ENCODE measurements at places on chromosomes 1 and 21. TPM values are rescaled to one million over a fixed set of nuclear protein-coding genes. Genes with fewer than 3 reads are reported as not detected.

Gene HSD3B2
- not detected for total RNA-seq

Gene KIF2C
- 4.7 TPM for total RNA-seq

Gene LDLRAD1
- not detected for total RNA-seq

Gene CD247
- 0.52 TPM for total RNA-seq

Gene CCDC181
- total RNA-seq, result 0.52 TPM

Gene SPRR2B
- total RNA-seq, result not detected

Gene CXADR
- 0.52 TPM for total RNA-seq

Gene KRTAP12-3
- total RNA-seq, result not detected

Gene FABP3
- total RNA-seq, result 201 TPM

Gene TSACC
- total RNA-seq, result 2.1 TPM

Gene DEDD
- 19.8 TPM for total RNA-seq

Gene B3GALT5
- total RNA-seq, result under 0.01 TPM

Gene TLR5
- 3.1 TPM for total RNA-seq

Gene CR1
- total RNA-seq, result 4.7 TPM

Gene TNFRSF4
- 0.52 TPM for total RNA-seq

Gene C1orf216
- total RNA-seq, result 10.4 TPM

Gene CNR2
- total RNA-seq, result under 0.01 TPM

Measured in skeletal muscle tissue (tissue), 5 donors.